Stimulated activated CD8-positive, alpha-beta memory T cell treated with anti-CD3 and anti-CD28 coated beads, Interleukin-7, amount 100 ng/mL, for 1 hour (primary cell): ENCODE measurements at places on chromosomes 12 and 14.
A peak's percentile ranks its signal among the peaks of the same experiment; 100 is the strongest.

GRCh38 chr12:10466311-10466710 lies 13.1 kb upstream of the KLRC1 start:
- no peak for DNase-seq

DNA sequence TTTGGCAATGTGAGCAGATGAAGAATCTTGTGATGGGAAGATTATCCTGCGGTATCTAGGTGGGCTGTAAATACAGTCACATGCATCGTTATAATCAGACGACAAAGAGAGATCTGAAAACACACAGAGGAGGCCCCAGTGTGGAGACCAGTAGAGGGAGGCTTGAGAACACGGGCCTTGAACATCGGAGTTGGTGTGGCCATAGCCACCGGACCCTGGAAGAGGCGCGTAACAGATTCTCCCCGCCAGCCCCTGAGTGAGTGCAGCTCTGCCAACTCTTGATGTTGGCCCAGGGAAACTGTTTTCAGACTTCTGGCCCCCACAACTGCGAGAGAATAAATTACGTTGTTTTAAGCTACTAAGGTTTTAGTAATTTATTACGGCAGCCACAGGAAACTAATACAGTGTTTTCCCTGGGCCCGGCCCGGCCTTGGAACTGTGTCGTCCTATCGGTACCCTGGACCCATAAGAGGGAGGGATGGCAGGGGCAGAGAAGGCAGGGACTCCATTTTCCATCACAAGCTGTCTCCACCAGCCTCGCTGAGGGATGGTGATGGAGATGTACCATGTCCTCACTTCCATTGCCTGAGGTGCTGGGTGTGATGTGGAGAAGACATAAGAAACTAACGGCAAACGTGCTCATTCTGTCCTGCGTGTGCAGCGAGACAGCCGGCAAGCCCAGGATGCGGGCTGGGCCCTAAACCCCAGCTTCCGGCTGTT lies 91.6 kb downstream of the NTF3 start:
- DNase-seq: no peak

DNA sequence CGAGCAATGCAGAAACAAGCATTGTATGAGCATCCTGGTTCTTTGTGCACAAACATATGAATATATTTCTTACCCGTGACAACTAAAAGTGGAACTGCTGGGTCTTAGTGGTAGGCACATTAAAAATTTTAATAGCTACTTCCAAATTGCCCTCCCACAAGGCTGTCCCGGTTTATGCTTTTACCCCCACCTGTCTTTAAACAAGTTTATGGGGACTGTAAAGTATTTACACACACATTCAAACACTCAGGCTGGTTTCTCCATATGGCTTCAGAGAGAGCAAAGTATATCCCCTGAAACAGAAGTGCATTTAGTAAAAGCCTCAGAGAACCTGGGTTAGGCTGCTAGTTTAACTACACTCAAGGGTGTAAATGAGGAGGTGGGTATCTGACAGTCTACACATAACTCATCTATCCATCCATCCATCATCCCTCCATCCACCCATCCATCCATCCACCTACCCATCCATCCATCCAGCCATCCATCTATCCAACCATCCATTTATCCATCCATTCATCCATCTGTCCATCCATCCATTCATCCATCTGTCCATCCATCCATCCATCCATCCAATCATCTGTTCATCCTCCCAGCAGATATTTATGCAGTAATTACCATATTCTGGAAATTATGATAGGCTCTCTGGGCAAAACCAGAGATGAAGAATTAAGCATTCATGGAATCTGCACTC lies 75.7 kb upstream of the DICER1 start:
- no peak for DNase-seq

GRCh38 chr12:38844267-38844666 lies 61.1 kb downstream of the CPNE8 start:
- DNase-seq: no peak

- DNase-seq: peak; percentile 42
Measured at GRCh38 chr14:50830932-50831725, at the start of gene NIN. Gene NIN (minus strand): TSS chr14:50831162. CDS start chr14:50822056, 9,106 bp downstream.

DNA sequence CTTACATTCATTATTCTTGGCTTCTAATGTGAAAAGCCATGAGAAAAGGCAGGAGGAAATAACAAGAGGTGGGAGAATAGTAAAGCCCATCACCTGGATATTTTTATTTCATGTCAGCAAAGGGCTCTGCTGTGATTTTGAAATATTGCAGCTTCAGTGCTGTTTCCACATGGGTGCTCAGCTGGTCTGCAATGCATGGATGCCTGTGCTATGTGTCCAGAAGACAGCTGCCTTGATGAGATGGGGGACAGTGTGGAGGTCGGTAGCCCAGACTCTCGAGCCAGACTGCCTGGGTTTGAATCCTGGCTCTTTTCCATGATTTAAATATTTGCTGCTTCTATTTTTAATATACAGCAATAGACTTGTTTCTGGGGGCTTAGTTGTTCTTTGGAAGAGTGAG lies 477.5 kb upstream of the GARIN6 start:
- no peak for DNase-seq

DNA sequence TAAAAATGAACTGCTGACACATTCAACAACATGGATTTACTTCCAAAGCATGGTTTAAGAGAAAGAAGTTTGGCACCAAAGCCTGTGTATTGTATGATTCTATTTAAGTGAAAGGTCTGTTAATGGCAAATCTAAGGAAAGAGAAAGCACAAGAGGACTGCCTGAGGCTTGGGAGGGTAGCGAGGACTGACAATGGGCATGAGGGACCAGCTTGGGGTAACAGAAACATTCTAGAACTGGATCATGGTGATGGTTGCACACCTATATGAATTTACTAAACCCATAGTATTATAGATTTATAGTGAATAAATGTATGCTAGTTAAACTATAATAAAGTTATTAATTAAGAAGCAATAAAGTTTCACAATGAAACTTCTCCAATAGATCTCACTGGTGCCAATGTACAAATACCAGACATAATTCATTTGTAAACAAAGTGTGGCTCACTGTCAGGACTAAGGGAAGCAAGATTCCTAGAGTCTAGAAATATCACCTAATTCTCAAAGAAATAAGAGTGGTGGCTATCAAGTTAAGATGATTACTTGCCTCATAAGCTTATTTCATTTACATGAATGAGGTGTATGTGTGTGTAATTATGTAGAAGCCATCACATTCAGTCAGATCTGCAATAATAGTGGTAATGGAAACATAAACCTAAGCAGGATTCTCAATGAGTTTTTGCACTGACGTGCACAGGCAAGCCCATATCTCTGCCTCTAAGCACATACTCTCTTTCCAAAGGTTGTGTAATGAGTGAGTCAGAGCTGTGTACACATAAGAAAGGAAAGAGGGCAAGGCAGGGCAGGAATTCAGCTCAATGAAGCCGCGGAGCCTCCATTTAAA lies 353.4 kb downstream of the KCNH5 start:
- no peak for DNase-seq

DNA sequence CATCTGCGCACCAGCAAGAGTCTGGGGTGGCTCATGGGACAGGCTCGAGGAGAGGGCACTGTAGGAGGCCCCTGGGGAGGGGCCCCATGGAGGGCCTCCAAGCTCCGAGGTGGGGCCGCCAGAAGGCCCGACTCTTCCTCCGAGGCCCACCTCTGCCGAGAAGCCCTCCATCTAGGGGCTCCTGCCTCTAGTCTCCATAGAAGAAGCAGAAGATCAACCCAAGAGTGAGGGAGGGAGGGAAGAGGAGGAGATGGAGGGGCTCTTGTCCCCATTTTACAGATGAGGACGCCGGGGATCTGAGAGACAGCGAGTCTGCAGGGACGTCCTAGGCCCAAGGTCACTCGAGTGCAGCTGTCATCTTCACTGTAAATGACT lies 41.2 kb downstream of the DIO3 start:
- DNase-seq: no peak

GRCh38 chr12:15963271-15963670 lies 52.1 kb downstream of the DERA start:
- no peak for DNase-seq

GRCh38 chr12:20474016-20474415 lies 105.7 kb downstream of the PDE3A start:
- no peak for DNase-seq

DNA sequence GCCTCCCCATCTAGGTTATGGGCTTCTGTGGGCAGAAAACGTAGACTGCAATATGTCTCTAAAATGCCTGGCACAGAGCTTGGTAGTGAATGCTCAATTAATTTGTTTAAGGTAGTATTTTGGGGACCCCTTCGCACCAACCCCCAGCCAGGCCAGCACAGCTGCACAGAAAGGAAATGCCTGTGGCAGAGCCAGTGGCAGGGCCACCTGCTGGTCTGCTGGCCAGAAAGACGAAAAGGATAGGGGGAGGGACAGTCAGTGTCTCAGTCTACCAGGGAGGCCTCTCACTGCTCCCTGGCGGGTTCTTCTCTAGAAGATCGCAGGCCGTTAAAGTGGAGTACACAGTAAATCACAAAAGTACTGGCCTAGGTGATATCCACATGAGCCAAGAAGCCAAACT lies 3.5 kb downstream of the RAB15 start:
- no peak for DNase-seq

DNA sequence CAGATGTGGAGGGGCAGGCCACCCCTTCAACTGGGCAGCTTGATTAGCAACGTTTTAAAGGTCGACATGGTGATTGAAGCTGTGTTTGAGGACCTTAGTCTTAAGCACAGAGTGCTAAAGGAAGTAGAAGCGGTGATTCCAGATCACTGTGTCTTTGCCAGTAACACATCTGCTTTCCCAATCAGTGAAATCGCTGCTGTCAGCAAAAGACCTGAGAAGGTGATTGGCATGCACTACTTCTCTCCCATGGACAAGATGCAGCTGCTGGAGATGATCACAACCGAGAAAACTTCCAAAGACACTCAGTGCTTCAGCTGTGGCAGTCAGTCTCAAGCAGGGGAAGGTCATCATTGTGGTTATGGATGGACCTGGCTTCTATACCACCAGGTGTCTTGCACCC lies 23.9 kb upstream of the AICDA start:
- no peak for DNase-seq

- DNase-seq: no peak
Measured at GRCh38 chr14:39169541-39169900, 612 bp downstream of the TRAPPC6B start.

DNA sequence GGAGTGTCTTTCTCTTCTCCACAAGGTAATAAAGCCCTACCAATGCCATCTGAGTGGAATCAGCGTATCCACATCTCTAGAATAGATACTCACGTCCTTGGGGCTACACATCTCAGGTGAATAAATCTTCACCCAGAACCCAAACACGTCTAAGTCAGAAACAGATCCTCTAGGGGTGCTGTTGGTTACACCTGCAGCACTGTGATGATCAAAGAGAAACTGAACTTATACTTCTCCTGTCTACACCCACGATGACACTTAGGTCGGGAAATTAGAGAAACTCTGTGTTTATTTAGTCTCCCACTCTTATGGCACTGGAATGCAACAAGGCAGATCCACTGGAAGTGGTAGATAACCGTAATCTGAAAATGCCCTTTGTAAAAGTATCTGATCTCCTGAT lies 46.2 kb downstream of the WIF1 start:
- no peak for DNase-seq

DNA sequence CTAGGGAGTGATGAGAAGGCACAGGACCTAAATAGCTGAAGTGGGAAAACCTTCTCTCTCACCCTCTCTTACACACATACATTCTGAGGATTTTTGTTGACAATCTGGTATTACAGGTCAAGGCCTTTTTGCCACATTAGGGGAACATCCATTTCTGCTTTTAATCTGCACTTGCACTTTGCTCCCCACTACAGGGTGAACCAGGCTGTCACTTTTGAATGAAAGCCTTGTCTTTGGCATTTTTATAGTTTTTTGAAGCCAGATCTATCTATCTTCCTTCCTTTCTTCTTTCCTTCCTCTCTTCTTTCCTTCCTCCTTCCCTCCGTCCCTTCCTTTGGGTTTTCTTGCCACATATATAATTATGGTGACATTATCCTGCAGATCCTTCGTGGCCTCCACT lies 165.9 kb upstream of the OTX2 start:
- DNase-seq: no peak

- DNase-seq: no peak
Measured at GRCh38 chr14:93956514-93957332, 19.6 kb downstream of the ASB2 start.

DNA sequence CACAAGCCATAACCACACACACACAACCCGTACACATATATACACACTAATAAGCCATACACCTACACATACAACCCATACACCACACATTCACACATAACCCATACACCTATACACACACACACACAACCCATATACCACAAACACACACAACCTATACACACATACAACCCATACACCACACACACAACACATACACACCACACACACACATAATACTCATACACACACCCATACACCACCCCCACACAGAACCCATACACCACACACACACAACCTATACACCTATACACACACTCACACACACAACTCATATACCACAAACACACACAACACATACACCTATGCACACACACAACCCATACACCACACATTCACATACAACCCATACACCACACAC lies 44.1 kb downstream of the TMEM121 start:
- DNase-seq: no peak

- DNase-seq: no peak
Measured at GRCh38 chr12:12442548-12443071, 85.7 kb downstream of the BORCS5 start.

- no peak for DNase-seq
Measured at GRCh38 chr14:56794088-56794556, 16.2 kb downstream of the OTX2 start.

GRCh38 chr14:22231018-22231417 lies 358.0 kb downstream of the DAD1 start:
- DNase-seq: no peak

DNA sequence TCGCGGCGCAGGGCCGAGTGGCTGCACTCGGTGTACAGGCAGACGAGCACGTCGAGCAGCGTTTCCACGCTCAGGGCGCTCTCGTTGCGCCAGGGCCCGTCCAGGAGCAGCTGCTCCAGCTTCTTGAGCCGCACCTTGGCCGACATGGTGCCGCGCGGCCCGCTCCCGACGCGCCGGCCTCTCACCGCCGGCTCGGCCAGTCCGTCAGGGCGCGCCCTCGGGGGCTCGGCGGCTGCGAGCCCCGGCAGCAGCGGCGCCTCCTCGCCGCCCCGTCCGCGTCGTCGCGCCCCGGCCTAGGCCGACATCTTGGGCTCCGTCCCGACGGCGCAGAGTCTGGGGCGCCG lies 349 bp downstream of the CDC42BPB start:
- no peak for DNase-seq
